ENCODE measurements at places on chromosomes 5 and 9.
A peak's percentile ranks its signal among the peaks of the same experiment; 100 is the strongest.

DNA sequence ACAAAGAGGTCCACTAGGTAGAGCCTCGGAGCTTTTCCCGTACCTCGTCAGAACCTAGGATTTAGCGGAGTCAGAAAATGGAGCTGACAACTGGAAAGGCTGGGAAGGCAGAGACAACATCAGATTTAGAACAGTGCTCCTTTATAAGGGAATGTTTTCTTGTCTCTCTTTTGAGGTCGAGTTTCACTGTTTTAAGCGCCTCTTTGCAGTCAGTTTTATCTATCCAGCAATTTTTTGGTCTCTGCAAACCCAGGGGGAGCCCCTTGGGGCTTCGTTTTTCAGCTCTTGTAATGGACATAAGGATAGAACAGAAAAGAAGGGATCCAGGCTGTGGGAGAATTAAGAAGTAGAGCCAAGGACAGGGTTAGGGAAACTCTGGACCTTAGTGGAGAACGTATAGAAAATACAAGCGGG, 80.5 kb downstream of the FNBP1 start:
- no peak for ATAC-seq

DNA sequence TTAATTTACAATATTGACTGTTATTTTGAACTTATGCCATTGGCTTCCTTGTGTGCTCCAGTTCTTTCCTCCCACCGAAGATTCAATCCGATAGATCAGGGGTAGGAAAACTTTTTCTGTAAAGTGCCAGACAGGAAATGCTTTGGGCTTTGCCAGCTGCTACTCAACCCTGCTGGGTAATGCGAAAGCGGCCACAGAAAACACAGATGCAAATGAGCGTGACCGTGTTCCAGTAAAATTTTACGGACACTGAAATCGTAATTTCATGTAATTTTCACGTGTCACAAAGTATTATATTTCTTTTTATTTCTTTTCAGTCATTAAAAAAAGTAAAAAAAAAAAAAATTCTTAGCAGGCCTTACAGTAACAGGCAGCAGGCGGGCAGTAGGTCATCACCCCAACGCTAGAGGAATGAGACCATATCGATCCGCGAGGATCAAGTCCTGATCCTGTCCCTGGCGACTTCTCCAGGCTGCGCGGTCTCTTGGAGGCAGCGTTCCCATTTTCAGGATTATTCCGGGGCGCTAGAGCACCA, 599 bp downstream of the NMRK1 start:
- no peak for ATAC-seq

DNA sequence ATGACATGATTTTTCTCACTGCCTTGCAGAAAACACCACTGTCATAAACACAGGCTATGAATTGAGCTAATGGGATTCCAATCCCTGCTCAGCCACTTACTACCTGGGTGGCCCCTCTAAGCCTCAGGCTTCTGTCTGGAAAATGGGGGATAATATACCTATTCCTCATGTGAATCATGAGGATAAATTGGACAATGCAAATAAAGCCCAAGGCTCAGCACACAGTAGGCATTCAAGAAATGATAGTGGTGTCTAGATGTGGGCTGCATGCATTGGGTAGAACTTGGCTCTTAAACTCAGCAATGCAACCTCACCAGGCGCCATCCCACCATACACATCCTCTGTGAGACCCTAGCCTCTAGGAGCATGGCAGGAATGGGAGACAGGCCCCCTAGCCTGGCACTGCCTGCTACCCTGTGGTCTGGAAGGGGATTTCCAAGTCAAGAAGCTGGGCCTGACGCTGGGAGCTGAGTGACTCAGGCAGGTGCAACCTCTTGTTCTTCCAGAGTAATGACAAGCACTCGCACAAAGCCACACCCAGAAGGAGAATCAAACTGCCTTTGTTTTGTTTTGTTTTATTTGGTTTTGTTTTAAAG, 2.3 kb upstream of the TNIP1 start:
- no peak for ATAC-seq

DNA sequence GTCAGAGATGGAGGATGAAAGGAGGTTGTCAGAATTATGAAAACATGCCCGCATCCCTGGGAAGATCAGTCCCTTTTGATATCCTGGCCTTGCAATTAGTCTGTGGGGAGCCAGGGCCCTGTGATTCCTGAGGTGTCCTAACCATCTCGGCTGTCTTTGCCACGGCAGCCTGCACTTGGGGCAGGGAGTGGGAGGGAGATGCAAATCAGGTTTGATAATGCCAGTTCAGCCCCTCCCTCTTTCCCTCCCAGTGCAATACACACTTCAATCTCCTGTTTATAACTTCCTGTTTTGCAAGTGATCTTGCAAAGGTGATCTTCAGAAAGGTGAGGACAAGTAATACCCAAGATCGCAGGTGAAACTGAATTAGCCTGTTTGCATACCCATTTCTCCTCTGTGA, 114.0 kb upstream of the ALDH1B1 start:
- ATAC-seq, result no peak

DNA sequence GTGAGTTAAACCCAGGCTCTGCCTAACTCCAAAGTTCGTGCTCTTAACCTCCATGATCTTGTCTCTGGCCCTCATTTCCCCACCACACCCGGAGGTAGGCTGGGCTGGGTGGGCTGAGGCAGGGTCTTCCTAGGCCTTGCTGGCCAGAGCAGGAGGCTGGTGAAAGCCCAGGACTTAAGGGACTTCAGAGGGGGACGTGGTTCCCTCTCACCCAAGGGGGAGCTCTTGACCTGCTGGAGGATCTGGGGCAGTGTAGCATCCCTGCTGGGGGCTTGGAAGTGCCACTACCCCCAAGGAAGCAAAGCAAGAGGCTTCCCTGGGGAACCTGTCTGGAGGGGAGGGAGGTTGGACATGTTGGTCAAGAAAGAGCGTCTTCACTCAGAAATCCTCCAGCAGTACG, 14.7 kb downstream of the PITX1 start:
- no peak for ATAC-seq

GRCh38 chr5:132220491-132220890, 7.2 kb downstream of the P4HA2 start:
- no peak for ATAC-seq

GRCh38 chr9:126981218-126981617, 66.6 kb downstream of the RALGPS1 start:
- no peak for ATAC-seq

DNA sequence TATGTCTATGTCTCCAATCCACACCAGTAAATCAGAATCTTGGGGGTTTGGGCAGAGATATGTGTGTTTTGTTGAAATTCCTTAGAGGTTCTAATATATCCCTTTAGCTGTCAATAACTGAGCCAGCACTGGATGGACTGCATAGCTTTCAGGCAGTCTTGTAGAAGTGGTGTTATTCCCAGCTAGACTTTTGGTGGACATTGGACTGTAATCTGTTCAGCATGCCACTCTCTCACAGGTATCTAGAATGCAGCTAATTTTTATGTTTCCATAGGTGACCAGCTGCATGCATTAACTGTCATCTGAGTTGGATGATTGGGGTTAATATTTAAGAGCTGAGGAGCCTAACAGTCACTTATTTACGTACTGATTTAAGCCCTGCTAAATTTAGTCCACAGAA, 45.1 kb upstream of the IL13 start:
- no peak for ATAC-seq

DNA sequence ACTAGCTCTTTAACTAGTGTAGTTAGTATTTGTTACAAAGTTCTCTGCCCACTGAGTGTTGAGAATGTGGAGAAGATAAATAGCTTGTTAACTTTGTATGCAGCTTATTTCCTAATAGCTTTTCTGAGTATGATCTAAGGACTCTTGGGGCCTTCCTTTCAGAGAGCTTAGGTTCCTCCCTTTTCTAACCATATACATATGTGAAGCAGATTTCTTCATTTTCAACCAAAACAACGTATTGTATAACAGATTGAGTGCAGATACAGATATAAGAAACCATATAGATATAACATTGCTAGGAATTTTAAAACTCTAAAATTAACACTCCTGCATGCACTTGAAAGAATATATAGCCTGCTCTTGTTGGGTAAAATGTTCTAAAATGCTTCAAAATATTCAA, 70.4 kb downstream of the SCAMP1 start:
- no peak for ATAC-seq

DNA sequence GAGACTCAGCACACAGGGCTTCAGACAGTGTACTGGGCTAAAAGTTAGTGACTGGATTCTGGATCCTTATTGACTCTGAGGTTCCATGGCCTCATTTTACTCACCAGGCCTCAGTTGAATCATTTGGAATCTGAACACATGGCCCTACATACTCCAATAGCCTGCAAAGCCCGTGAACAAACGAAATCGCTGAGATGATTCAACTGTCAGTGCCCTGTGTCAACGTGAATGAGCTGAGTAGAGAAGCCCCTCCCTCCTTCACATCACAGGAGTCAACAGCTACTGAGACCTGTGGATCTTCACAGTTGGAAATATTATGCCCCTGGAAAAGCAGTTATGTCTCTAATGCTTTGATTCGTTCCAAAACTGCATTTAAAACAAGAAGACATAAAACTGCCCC, 429.3 kb downstream of the GADD45G start:
- ATAC-seq, result no peak

DNA sequence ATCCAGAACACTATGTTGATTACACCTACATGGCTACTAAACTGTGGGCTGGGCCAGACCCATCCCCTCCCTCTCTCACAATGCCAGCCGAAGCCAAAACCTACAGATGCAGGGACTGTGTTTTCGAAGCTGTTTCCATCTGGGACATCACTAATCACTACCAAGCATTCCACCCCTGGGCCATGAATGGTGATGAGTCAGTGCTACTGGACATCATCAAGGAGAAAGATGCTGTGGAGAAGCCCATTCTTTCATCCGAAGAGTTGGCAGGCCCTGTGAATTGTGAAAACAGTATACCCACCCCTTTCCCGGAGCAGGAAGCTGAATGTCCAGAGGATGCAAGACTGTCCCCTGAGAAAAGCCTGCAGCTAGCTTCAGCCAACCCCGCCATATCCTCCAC, 65.0 kb downstream of the ZNF462 start:
- peak; percentile 79 for ATAC-seq

GRCh38 chr5:103260951-103261350, 2.4 kb downstream of the MACIR start:
- no peak for ATAC-seq

GRCh38 chr5:31976169-31976568, 197.9 kb downstream of the GOLPH3 start:
- ATAC-seq, result no peak

DNA sequence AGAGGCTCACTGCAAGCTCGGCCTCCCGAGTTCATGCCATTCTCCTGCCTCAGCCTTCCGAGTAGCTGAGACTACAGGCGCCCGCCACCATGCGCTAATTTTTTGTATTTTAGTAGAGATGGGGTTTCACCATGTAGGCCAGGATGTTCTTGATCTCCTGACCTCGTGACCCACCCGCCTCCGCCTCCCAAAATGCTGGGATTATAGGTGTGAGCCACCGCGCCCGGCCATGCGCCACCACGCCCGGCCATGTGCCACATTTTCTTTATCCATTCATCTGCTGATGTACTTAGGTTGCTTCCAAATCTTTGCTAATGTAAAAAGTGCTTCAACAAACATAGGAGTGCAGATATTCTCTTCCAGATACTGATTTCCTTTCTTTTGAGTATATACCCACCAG, 408.6 kb downstream of the CAAP1 start:
- no peak for ATAC-seq

DNA sequence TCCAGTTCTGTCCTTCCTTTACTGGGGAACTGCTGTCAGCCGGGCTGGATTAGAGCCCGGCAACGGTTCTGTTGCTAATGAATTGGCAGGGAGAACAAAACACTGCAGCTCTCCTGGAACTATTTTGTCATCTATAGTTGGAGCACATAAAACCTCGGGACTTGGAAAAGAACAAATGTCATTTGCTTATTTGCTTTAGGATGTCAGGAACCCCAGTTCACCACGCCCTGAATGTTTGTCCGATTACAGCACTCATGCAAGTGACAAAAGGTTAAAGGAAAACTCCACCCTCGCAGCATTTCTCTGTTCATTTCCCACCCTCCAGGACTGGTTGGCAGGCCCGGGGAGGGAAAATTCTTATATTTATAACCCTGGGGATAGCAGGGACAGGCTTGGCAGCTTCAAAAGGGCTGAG, 66.4 kb upstream of the PLPP1 start:
- peak; percentile 58 for ATAC-seq

DNA sequence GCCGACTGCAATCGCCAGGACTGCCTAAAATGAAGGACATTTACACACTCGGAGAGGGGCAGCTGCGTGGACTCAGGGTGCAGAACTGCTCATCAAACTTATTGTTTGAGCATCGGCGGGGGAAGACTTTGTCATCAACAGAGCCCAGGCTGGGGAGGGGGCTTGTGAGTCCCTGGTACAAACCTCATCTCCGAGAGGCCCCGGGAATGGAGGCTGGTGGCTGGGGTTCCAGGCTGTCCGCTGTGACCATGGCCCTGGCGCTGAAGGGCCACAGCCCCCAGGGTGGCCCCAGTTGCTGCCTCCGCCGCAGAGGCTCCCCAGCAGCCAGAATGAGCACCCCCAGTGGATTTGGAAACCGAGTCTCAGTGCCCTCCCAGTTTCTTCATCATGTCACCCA, 46.1 kb upstream of the RNU6ATAC start:
- ATAC-seq, result no peak

GRCh38 chr5:123450640-123451039, 27.4 kb upstream of the CEP120 start:
- ATAC-seq, result no peak

DNA sequence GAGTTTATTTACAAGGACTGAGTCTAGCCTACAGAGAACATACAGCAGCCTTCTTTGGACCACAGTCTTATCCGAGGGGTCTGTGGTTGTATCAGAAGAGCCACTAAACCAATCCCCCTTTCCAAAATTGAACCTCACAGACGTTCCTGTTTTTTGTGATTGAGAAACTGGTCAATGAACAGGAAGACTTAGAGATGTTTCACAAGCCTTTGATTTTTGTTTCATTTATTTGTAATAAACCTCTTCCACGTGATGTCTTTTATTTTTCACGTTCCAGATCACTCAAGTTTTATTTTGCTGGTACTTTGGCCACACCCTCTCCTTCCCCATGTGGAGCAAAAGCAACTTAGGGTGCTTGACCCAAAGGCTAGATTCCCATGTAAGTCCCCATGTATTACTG, 16.1 kb downstream of the CCT5 start:
- ATAC-seq, result no peak

DNA sequence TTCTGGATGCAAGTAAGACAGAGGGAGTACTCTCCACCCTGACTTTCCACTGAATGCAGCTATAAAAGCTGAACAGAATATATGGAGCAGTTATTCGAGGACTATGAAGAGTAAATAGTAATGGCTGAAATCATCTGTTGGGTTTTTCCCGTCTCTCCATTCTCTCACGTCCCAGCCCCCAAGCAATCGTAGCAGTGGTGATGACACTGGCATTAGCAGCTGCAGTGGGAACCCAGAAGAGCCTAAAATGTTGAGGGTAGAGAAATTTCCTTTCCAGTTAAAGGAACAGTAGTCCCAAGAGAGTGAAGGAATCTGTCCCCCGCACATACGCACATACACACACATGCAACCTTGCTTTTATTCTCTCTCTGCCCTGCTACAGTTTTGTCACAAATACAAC, 33.2 kb downstream of the MED27 start:
- ATAC-seq, result no peak

- ATAC-seq, result no peak
These were observed 13.9 kb downstream of the TLR4 start for GRCh38 chr9:117718085-117718484.

Data from SK-N-SH treated with all-trans-retinoic acid at 6 μM for 48 hours (cell line).